ENCODE measurements at places on chromosomes 2 and 18.
A peak's percentile ranks its signal among the peaks of the same experiment; 100 is the strongest.

DNA sequence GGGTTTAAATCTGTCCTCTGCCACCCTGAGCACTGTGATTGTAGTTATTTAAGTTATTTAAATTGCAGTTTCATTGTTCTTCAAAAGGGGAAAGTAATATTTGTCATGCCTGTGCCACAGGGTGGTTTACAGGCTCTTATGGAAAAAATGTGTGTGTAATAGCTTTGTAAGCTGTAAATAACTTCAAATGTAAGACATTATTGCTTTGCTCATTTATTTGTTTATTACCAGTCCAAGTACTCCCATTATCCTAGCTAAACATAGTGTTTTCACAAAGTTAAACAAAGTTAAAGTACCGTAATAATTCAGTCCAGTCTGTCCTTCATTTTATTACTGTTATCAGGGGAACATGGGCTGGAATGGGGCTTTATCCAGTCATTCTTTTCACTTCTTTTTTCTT, 43.4 kb upstream of the IGFBP2 start:
- no peak for DNase-seq

DNA sequence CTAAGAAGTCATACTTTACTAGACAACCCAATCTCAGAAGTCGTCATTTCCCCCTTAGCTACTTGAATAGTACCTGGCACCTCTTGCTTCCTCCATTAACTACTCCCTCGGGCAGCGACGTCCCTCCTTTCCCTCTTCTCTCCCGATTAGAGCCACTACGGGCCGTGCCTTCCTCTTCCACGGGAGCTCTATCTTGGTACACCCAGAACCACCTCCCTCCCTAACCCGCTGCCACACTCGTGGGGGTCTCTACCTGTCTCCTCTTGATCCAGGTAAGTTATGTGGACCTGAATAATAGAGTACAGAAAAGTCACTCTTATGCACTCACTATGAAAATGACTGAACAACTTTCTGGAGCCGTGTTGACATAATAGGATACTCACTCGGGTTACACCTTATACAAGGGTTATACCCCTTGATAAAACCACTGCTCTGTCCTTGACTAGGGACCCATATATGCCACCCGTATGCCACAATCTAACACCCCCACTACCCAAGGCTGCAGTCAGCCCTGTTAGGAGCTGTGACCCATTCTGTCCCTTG, 595 bp upstream of the HDHD2 start:
- no peak for DNase-seq

- no peak for DNase-seq
These were observed 26.4 kb upstream of the TFPI start for GRCh38 chr2:187580462-187581124.

DNA sequence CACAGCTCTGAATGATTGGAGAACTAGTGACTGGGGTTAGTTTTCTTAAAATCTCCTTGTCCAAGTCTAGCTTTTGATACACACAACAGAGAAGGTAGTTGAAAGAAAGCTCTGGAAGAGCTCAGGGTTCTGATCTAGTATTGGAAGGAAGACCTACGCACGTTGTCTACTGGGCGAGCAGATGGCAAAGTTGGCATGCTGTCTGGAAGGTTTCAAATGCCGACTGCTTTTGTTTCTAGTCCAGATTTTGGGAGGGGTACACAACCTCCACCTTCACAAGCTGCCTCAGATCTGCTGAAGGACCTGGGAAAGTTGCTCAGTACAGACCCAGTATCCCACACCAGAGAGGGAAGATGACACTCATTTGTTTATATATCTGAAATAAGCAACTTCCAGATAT, 507.3 kb downstream of the RNF144A start:
- DNase-seq: no peak

DNA sequence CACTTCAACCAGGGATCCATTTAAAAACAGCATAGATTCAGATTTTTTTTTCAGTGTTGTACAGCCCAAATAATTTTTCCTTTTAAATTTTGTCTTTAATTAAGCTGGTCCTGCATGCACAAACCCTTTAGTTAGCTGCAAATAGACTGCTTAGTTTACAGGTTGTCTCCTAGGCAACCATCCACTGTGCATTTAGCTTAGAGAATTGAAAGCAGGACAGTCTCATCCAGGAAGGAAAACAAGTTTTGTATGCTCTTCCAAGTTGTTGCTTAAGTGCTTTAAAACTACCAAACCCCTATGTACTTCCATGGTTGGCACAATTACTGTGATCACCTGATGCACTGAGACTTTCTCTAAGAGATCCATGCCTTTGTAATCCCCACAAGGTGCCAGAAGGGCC, at the start of gene MAP3K19:
Gene MAP3K19, minus strand, starts transcription at position 148 of the 400 bp plus-strand sequence. CDS start 22,800 bp downstream, outside the sequence.
- no peak for DNase-seq

- no peak for DNase-seq
These were observed 175.9 kb downstream of the NR4A2 start for GRCh38 chr2:156156580-156156979.

GRCh38 chr2:118687698-118688097, 159.8 kb downstream of the EN1 start:
- DNase-seq: no peak

DNA sequence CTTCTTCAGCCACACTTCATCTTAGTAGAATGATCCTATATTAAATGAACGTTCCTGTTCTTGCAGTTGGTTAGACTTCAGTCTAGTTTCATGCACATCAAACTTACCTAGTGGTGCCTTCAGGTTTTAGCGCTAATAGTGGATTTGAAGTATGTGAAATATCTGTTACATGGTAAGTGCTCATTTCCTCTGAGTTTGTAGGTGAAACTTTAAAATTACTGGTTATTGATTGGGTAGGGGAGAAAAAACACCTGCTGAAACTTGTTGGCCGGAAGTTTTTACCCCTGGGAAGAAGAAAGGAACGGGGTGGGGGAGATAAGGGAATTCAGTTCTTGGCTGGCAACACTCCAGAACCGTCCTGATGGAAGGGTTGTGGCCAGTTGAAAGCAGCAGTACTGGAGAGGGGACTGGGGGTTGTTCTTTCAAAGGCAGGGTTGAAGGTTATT, 112.8 kb downstream of the SPTBN1 start:
- no peak for DNase-seq

- DNase-seq: no peak
These were observed 1.1 kb upstream of the HOXD8 start for GRCh38 chr2:176128172-176128981.

- no peak for DNase-seq
These were observed 81.8 kb downstream of the MBD5 start for GRCh38 chr2:148102641-148103040.

DNA sequence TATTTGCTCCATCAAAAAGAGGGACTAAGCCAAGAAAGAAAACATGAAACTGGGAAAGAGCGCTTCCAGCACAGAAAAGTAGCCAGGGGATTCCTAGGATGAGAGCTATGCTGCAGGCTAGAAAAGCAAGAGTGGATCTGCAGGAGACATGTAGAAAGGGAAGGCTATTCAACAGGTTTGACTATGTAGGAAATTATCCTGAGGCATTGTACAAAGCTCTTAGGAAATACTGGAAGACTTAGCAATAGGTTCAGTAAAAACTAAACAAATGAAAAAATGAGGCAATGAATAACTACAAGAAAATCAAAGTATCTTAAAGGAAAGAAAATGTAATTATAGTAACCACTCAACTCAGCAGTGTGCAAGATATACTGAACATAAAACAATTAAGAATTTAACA, 229.5 kb upstream of the FBXO11 start:
- DNase-seq: no peak

- no peak for DNase-seq
These were observed 110.6 kb upstream of the DDX18 start for GRCh38 chr2:117703858-117704257.

- DNase-seq: no peak
These were observed 40.7 kb downstream of the SLC66A2 start for GRCh38 chr18:79910563-79911343.

DNA sequence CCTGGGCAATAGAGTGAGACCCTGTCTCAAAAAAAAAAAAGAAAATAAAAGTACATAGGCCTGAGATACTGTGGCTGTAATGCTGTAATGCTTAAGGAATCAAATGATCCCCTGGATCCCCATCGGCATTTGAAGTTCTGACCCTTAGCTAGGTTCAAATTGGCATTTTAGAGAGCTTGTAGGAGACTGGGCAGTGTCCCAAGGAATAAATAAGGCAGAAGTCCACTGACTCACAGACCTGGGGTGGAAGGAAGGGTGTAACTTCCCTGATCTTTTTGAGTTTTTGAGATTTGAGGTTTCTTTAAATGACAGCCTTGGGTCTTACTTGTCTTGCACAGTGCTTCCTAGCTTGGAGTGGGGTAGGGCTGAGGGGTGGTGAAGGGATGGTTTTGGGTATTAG, 553.7 kb downstream of the SLC4A3 start:
- DNase-seq: no peak

GRCh38 chr18:57362714-57363113, 10.4 kb downstream of the ST8SIA3 start:
- no peak for DNase-seq

GRCh38 chr18:67728364-67728763, 211.8 kb upstream of the DSEL start:
- DNase-seq: no peak

GRCh38 chr2:224927646-224928173, 114.6 kb downstream of the DOCK10 start:
- DNase-seq: no peak

GRCh38 chr2:54430649-54431048, 25.5 kb upstream of the SPTBN1 start:
- no peak for DNase-seq

GRCh38 chr2:26769089-26769761, 5.1 kb downstream of the SLC35F6 start:
- DNase-seq: no peak

- DNase-seq: peak; percentile 93
These were observed 31.4 kb downstream of the SH3BP4 start for GRCh38 chr2:234983011-234983726.

DNA sequence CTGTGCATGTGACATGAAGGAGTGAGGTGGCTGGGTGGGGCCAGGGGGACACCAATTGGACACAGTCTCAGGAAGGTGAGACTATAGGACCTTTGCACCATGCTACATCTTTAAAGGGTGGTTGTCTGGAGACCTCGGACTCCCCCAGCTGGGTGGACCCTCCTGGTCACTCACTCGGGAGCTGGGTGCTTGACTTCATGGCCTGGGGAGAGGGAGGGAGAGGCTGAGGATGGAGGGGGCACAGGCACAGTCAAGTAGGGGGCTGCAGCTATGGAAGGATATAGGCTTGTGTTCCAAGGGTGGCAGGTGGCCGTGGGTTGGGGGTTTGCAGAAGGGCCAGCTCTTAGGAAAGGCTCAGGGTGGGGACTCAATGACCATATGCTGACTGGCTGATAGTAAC, 7.1 kb upstream of the CELF4 start:
- no peak for DNase-seq

DNA sequence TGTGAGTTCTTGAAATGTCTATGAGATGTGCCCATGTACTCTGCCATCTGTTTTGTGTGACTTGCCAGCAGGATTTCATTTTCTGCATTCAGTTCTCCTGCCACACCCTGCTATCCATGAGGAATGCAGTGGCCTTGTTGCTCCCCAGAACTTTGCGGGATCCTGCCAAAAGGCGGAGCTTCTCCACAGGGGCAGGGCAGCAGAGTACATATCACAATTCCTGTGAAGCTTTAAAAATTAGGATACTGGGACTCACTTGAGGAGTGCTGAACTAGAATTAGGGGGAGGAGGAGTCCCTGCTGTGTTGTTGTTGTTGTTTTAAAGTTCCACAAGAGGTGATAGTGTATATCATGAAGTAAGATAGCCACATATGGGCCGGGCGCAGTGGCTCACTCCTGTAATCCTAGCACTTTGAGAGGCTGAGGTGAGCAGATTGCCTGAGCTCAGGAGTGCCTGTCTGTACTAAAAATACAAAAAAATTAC, 76.4 kb downstream of the TANC1 start:
- DNase-seq: no peak

GRCh38 chr2:138107288-138107687, 143.0 kb downstream of the HNMT start:
- no peak for DNase-seq

DNA sequence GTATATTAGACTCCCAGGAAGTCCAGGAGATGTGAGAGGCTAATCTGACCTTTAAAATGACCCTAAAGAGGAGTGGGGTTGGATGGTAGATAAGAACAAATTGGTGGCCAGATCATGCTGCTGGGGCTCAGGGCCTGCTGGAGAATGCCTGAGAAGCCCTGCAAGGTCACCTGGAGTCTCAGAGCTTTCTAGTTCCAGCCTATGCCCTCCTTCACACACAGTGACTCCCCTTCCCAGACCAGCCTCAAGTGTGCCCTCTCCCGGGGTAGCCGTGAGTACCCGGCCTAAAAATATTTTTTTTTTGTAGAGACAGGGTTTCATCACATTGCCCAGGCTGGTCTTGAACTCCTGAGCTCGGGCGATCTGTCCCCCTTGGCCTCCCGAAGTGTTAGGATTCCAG, 44.2 kb upstream of the FZD5 start:
- DNase-seq: no peak

GRCh38 chr18:43965691-43966090, 688.4 kb upstream of the SYT4 start:
- no peak for DNase-seq

DNA sequence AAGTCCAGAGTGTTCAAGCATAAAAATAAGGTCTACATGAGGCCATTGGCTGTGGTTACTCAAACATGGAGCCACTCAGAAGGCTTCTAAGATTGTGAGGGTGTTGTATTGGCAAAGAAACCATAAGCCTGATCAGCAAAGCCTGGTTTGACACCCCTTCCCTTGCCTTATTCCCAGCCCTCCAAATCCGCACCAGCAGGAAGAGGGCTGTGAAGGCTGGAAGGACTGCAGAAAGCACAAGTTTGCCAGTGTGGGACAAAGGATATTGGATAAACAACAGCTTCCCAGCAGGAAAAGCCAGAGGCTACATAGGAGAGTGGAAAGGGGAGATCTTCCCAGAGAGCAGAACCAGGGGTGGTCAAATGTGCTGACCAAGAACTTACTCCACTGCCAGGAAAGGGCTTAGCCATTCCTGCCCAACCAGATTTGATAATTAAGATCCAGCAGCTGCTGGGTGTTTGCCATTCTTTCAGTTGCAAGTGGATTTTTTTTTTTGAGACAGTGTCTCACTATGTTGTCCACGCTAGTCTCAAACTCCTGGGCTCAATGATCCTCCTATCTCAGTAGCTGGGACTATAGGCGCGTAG, 1.5 kb upstream of the PRKAG3 start:
- no peak for DNase-seq

- no peak for DNase-seq
These were observed 4.3 kb downstream of the SOX11 start for GRCh38 chr2:5696404-5696944.

DNA sequence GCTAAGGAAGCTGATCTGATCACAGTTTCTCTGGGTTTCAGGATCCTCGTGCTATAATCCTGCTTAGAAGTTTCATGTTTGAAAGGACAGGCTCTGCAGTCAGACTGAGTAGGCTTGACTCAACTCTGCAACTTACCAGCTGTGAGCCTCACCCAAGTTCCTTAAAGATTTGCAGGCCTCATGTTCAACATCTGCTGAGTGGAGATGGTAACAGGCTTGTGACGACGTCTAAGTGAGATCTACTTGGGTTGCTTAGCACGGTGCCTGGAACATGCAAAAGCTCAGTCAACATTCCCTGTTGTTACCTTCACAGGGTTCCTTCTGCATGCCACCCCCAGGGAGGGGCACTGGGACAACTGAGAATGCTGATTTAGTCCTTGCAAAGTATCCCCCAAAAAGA, 164.2 kb downstream of the C1D start:
- DNase-seq: no peak
